ENCODE measurements at places on chromosomes 2 and 18.
A peak's percentile ranks its signal among the peaks of the same experiment; 100 is the strongest.

- no peak for DNase-seq
Measured at GRCh38 chr2:3180082-3180908, 197.3 kb downstream of the EIPR1 start.

DNA sequence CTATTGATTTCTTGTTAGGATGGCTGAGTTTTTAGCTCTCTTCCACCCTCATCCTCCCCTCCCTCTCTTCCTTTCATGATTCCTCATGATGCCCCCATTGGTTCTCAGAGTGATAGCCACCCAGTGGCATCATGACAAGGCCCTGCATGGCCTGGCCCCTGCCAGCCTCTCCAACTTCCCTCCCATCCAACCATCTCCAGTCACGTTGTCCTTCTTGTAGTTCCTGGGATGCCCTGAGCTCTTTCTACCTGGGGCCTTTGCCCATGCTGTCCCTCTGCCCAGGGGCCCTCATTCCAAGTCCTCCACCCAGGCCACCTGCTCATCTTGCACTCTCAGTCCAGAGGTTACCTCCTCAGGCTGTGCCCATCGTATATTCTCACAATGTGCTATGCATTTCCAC lies 247.5 kb downstream of the TFCP2L1 start:
- DNase-seq: no peak

DNA sequence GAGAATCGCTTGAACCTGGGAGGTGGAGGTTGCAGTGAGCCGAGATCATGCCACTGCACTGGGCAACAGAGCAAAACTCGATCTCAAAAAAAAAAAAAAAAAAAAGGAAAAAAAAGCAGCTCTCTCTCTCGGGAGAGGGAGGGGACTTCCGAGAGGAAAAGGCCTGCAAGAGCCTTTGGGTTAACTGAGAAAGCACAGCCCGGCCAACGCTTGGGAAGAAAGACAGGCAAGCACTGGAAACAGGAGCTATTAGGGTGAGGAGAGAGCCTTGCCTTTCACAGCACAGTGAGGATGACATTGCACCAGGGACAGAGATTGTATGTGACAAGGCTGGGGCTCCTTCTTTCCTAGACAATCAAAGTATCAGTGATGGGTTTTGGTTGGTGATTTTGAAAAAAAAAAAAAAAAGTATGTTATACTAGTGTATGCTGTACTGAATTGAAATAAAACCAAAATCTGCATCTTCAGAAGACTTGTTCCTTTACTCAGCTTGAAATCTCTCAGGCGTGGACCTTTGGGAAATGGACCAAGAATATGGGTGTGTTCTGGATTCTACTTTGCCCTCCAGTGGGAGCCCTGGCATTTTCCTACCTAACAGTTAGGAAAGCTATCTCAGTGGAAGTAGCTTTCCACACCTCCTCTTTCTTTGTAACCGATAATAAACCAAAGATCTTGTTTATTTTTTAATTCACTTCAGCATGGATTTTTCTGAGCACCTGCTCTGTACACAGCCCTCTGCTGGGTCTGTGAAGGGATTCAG lies 16.7 kb downstream of the SRSF7 start:
- no peak for DNase-seq

GRCh38 chr2:231433990-231434389 lies 30.3 kb downstream of the NCL start:
- DNase-seq: no peak

DNA sequence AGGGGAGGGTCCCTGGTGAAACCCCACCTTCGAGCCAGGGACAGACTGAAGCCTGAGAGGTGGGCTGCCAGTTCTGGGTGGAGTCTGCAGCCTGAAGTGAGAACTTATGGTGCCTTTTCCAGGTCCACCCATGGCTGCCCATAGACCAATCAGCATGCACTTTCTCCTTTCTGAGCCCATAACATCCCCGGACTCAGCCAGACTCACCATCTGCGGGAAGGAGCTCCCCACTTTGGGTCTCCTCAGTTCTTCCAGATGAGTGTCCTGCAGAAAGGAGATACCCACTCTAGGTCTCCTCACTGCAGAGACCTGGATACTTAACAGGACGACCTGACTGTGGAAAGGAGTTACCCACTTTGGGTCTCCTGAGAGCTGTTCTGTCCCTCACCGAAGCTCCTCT lies 1673.4 kb upstream of the TMEFF2 start:
- DNase-seq: no peak

DNA sequence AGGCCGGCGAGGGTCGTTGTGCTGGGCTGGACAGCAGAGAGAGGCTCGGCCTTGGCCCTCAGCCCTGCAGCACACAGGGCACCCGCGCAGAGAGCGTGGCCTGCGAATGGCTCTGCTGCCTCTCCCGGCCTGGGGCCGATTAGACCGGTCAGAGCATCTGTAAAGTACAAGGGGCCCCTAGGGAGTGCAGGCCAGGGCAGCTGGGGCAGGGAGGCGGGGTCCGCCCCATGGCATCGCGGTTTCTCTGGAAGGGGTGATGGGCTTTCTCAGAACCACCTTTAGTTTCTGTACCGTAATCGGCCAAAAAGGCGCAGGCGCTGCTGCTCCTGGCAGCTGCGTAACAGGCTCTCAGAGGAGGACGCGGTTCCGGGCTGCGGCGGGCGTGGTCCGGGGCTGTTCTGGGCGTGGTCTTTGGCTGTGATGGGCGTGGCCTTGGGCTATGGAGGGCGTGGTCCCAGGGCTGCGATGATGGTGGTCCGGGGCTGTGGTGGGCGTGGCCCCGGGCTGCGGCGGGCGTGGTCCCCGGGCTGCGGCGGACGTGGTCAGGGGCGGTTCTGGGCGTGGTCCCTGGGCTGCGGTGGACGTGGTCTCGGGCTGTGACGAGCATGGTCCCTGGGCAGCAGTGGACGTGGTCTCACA lies 1.5 kb upstream of the GPR148 start:
- peak; percentile 79 for DNase-seq

DNA sequence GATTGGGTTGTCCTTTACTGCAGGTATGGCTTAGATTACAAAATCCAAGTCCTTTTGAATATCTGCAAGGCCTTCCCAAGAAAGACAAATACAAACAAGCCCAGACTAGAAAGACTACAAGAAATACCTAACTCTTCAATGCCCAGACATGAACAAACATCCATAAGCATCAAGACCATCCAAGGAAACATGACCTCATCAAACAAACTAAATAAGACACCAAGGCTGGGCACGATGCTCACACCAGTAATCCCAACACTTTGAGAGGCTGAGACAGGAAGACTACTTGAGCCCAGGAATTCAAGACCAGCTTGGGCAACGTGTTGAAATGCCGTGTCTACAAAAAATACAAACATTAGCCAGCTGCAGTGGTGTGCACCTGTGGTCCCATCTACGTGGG lies 31.7 kb downstream of the MAP4K3 start:
- no peak for DNase-seq

GRCh38 chr2:128228894-128229293 lies 89.8 kb downstream of the HS6ST1 start:
- no peak for DNase-seq

DNA sequence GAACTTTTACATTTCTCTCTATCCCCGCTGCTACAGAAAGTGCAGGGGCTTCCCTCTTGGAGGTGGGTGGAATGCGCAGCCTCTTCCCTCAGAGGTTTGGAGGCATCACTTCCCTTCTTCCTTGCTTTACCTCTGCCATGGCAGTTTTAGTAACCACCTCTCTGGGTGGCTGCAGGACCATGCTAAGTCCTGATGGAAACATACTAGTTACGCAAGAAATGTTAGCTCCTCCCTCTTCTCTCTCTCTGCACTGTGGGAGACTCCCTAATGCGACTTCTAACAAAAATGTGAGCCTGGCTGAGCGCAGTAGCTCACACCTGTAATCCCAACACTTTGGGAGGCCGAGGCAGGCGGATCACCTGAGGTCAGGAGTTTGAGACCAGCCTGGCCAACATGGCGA lies 116.8 kb upstream of the RAB6C start:
- no peak for DNase-seq

DNA sequence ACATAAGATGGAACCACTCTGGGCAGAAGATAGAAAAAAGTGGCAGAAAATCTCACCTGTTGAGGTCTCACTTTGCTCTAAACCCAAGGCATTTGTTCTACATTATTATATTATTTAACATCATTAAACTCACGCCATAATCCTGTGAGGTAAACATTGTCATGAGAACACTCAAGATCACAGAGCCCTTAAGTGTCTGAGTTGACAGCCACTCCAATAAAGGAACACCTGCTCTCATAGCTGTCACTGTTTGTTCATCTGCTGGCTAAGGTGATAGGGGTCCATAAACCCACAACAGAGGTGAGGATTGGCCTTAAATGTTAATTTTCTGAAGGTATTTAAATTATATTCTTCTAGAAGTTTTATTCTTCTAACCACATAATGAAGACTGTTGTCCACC lies 439.7 kb downstream of the RIT2 start:
- DNase-seq: peak; percentile 72

DNA sequence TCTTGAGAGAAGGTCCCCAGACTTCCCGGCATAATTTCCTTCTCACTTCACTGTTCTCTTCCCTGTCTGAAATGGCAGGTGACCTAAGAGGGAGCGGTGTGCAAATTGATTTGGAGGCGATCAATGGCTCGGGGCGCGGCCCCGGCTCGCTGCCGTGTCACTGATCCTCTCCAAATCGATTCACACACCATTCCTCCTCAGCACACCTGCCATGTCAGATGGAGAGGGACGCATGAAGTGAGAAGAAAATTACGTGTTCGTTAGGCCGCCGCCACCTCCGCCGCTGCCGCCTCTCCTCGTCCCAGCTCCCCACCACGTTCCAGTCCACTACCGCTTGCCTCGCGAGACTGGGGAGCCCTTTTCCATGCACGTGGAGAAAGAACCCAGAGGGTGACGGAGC lies 31.8 kb upstream of the BCL11A start:
- no peak for DNase-seq

GRCh38 chr18:1308686-1309085 lies 404.0 kb downstream of the ADCYAP1 start:
- DNase-seq: no peak

DNA sequence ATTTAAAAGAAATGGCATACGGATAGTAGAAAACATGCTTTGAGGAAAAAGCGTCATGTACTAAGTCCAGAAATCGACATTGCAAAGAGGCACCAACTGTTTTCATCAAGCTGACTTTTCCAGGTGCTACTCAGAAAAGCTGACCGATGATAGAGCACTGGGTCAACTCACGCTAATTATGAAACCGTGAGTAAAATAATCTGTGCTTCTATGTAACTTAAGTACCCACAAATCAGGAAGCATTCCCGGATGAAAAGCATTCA lies 353 bp upstream of the NUP35 start:
- peak; percentile 34 for DNase-seq

DNA sequence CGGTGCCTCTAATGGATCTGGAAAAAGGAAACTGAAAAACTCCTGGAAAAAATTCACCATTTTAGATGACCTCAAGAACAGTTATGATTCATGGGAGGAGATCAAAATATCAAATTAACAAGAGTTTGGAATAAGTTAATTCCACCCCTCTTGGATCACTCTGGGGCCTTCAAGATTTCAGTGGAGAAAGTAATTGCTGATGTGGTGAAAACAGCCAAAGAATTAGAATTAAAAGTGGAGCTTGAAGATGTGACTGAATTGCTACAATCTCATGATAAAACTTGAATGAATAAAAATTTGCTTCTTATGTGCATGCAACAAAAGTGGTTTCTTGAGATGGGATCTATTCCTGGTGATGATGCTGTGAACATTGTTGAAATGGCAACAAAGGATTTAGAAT lies 974.4 kb upstream of the GYPC start:
- no peak for DNase-seq

DNA sequence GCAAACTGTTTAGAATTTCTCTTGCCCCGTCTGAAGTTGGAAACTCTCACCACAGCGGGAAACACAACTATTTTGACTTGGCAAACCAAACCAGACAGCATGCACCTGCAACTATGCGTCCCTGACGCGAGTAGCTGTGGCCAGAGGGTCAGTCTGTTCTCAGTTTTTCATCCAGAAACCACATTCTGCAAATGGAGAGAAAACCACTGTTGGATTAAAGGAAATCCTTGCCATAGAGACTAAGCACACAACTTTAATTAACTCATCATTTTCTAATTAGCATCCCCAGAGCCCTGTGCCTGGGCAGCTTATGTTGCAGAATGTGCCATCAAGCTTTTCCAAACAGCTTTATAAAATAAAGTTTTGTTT lies 415.7 kb upstream of the TCF4 start:
- DNase-seq: no peak

- no peak for DNase-seq
Measured at GRCh38 chr2:120704696-120705095, 31.0 kb upstream of the GLI2 start.

- DNase-seq: no peak
Measured at GRCh38 chr2:165793161-165793778, 777 bp downstream of the GALNT3 start.

DNA sequence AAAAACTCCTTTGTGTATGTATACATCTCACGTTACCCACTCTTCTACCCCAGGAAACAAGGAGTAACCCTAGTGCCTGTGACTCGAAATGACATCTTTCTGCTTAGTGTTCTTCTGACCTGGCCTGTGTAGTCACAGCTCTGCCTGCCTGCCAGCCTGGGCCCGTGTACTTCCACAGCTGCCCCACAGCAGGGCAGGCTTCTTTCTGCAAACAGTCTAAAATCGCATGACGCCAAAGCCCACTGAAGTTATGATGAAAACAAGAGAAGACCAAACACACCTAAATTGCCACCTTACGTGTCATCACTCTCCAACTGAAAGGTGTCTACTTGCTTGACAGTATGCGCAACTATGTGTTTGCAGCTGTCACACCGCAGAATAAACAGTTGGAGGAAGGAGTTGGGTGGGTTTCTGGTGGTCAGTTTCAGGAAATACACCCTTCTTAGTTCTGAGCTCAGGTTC lies 1.5 kb downstream of the GAREM1 start:
- no peak for DNase-seq

DNA sequence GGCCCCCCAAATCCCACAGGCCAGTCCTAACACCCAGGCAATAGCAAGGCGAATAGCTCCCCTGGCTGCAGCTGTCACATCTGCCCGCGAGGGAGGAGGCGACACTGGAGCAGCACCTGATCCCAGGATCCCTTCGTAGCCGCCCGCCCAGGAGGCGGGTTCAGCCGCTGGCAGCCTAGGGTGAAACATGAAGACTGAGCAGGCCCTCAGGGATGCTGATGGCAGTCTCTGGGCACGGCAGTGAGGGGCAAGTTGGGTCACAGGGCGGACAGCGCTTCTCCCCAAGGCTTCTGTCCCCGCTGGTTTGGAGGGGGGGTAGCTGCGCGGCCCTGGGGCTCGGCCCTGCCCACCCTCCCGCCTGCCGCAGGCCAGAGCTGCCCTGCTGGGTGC lies 1.9 kb downstream of the DNMT3A start:
- DNase-seq: peak; percentile 64

GRCh38 chr2:62184512-62185230 lies 11.2 kb upstream of the B3GNT2 start:
- DNase-seq: no peak

- no peak for DNase-seq
Measured at GRCh38 chr2:45974762-45975408, 322.3 kb upstream of the EPAS1 start.

- DNase-seq: no peak
Measured at GRCh38 chr2:126913329-126913728, 14.6 kb downstream of the TEX51 start.

- no peak for DNase-seq
Measured at GRCh38 chr2:74558284-74559230, 4.0 kb downstream of the DOK1 start.

- no peak for DNase-seq
Measured at GRCh38 chr2:97728091-97728731, 14.8 kb downstream of the ZAP70 start.

- DNase-seq: no peak
Measured at GRCh38 chr2:232483923-232484627, 3.6 kb downstream of the ECEL1 start.

All from NCI-H2107 (cell line).